ENCODE measurements at places on chromosomes 1 and 21.

- no peak for DNase-seq
Observed at GRCh38 chr1:247415423-247416361, at the start of gene NLRP3. Gene NLRP3, plus strand, starts transcription at chr1:247416173. Its CDS starts 2,628 bp downstream, at chr1:247418801.

DNA sequence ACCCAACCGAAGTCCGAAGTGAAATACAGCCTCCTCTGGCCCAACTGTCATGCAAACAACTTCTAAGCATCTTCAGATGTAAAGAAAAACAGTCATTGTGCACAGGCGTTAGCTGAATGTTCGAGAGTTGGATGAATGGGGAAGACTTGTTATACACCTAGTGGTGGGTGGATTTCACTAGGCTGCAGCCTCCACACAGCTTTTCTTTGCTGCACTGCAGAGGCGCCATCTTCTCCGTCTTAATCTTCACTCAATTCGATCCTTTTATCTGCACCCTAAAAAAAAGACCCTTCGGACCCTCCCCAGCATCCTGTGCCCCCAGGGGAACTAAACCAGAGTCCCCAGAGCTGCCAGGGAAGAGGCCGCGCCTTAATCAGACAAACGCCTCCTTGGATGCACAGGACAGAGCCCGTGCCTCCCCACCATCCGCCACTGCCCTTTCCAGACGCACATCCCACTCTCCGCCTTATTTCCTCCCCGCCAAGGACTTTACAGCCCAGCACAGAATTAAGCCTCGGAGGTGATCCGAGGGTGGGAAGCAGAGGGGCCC lies 1.4 kb downstream of the APP start:
- peak; percentile 14 for DNase-seq

GRCh38 chr1:157523774-157524493 lies 28.4 kb downstream of the FCRL5 start:
- no peak for DNase-seq

DNA sequence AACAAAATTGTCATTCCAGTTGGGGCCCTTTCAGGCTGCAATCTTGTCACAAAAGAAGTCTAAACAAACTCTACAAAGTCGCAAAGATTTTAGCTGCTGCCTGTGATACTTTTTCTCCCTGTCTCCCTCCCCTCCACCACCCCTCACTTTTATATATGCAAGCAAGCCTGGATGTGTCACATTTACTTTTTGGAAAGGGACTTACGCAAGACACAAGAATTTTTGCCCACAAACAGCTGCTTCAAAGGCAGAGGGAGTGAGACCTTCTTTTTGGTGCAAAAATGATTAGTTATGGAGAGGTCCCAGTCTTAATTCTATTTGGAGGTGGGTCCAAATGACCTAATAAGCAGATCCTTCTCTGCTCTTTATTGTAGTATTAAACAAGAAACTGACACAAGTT lies 22.9 kb upstream of the RALGPS2 start:
- DNase-seq = no peak

GRCh38 chr1:63255153-63255552 lies 67.2 kb upstream of the FOXD3 start:
- no peak for DNase-seq

DNA sequence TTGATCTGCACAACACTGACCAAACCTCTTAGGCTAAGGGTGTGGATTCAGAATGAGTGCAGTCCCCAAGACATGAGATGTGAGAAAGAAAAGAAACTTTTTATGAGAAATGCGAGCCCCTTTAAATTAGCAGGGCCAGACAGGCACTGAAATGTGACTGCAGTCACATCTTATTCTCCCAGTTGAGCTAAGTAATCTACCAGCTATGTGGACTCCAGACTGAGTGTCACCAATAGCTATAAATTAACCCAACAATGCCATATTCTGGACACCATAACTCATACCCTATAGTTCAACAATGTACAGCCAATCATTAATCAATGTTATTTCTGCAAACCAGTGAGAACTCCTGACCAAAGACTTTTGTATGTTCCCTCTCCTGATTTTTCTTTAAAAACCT lies 153.2 kb downstream of the COQ8A start:
- no peak for DNase-seq

DNA sequence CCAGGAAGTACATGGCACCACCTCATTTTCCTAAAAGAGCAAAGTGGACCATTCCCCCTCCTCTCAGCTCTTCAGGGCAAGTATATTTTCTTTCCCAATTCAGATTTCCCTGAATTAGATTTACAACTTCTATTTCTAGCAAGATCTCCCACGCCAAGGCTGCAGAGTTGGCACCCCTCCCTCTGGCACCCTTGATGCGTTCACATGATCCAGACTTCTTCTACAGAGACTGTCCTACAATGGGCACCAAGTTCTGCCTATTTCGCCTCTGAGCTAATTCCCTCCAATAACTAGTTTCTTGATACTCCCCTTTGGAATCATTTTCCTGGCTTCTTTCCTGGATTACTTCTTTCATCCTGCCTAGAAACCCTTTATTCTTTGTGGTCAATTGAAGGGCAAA lies 122.0 kb downstream of the CDC7 start:
- no peak for DNase-seq

DNA sequence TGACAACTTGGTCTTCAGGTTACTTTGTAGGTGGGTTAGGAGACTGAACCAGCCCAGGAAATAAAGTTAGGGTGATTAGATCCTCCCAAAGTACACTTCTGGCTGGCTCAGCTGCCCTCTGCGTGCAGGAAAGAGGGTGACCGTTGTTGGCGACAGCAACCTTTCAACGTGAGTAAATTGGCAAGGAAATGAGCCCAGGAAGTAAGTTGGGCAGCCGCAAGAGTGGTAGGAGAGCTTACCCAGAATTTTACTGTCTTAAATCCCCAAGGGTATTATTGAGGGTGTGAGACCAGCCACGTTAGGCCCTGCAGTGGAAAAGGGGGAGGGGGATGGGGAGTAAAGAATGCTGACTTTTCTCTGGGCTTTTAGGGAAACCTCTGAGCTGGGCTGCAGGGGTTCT lies 1.6 kb downstream of the TENT5C start:
- no peak for DNase-seq

DNA sequence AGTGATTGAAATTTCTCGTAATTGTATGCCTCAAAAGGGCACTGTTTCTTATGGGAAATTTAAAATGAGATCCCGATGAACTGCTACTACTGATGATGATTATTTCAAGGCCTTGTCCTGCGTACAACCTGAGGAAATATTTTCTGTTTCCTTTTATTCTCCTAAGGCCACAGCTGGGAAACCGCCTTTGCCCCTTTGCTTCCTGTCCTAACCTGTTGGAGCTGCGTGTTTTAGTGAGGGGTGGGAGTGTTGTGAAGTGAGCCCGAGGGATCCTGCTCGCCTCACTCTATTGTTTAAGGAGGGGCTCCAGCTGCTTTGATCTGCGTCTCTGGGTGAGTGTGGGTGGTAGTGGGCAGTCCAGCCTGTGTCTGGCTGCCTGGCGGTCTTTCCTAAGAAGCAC lies 14.4 kb downstream of the LAMC2 start:
- no peak for DNase-seq

DNA sequence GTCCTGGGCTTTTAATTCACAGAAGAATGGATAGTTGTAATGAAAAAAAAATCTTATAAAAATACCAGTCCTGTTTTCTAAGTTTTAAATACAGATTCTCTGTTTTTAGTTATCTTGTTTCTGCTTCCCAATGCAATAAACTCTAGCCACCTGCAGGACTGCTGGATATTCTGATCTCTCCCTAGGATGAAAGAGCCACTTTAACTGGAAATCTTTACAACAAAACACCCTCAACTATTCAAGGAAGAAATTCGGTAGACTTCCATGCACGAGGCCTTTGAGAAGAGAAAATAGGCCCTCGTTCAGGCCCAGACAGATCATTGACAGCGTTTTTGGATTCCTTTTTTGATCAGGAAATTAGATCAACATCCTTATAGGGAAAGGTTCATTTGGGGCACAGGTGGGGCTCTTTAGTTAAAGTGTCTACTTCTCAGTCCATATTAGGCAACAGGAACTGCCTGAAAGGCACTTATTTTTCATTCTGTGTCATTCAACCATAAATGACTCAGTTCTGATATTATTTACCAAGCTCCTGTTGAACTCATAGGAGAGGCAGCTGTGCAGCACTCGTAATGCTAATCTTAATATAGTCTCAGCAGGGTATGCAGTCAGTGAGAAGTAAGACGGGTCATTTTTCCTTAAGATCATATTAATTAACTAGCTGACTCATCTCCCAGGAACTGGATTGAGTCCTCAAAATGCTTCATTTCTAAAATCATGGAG lies 71.1 kb upstream of the ERRFI1 start:
- DNase-seq = no peak

- no peak for DNase-seq
Observed at GRCh38 chr1:113784104-113784779, 25.0 kb upstream of the PHTF1 start.

- peak; percentile 68 for DNase-seq
Observed at GRCh38 chr1:18926315-18927081, 24.1 kb upstream of the ALDH4A1 start.

DNA sequence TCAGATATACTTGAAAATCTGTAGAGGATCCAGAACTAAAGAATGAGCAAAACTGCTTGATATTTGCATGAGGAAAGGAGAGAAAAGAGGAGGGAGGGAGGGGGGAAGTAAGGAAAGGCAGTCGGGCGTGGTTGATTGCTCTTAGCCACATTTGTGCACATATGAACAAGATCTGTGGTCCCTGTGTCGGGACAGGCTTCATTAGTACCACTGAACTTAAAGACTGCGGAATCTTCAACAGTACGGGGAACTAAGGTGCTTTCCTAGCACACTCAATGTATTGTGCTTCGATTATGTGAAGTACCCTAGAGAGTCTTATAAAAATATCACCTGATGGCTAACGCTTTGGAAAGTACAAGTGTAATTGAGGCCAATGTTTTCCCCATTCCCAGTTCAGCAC lies 59.9 kb downstream of the ZBTB18 start:
- DNase-seq = no peak

DNA sequence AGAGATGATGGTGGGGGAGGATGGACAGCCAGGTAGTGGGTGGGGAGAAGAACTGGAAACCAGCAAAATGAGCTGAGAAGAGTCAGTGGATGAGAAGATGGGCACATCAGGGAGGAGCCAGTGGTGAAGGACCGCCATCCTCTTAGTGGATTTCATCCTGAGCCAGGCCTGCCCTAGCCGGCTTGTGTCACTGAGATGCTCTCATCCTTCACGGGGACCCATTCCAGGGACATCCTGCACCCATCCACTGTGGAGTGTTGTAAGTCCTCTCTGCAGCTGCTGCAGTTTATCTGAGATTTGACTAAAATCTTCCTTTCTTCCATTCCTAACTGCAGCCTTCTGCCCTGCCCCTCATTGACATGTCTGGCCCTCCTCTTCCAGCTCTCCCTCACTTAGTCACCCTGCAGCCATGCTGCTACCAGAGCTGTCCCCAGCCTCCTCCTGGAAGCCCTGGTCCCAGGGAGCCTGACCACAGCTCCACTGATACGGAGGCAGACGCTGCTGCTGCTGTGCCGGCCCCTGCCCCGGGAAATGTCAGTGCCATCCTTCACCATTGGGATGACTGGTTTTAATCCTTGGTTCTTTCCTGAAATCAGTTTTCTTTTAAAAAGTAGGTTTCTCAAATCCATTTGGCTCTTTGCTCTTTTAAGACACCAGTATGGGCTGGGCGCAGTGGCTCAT lies 33.2 kb downstream of the STUM start:
- DNase-seq = no peak

DNA sequence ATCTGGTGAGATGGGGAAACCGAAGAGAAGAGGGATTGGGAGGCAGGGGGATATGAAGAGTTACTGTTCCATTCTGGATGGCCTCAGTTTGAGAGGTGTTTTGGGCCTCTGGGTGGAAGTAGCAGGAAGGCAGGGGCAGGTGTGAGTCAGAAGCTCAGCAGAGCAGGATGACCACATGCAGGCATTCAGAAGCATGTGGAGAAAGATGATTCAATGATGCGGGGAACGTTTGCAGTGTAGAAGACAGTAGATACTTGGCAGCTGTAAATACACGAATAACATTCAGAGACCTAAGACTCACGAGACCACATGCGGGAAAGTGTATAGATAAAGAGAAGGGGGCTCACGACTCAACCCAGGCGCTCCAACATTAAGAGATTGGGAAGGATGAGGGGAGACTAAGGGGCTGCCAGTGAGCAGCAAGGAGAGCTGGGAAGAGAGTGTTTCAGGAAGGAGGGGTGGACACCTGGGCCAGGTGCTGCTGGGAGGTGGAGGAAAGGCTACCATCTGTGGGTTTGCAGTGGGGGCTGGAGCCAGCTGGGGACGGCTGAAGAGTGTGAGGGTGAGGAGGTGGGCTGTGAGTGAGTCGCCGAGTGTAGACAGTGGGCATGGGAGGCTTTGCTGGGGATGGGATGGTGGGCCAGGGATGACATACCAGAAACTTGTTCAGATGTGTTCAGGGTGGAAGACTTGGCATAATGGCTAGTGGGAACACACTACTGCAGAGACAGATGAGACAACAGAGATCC lies 5.8 kb upstream of the EPS8L3 start:
- DNase-seq = no peak

GRCh38 chr1:96643519-96643918 lies 78.1 kb upstream of the PTBP2 start:
- no peak for DNase-seq

DNA sequence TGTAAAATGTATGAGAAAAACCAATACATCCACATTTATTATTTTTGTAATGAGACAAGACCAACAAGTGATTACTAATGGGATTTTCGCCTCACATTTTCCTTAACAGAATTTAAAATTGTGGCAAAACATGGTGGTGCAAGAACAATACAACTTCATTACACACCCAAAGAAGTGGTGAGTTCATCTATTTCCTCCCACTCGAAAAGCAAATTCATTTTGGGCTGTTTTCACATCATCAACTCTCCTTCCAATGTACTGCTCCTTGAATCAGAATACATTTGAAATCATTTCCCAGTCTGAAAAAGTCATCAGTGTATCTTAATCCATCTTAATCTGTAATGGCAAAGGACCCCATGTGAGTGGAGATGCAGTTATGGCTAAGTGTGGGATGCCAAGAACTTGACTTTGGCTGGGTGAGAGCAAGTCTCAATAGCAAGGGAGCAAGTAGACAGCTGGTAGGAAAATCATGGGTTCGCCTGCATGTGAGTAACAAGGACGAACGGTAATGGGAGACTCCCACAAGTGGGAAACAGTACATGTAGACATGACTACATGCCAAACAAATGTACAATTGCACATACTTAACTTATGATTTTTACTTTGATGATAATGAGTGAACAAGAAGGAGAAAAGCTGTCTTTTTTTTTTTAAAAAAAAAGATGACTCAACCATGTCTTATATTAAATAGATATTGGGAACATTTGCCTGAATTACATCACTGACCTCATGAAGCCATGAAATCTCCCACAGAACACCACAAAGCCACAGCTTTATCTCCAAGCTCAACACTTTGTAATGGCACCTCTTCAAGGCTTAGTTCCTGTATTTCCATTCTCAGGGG lies 46.0 kb downstream of the RUNX1 start:
- no peak for DNase-seq

- no peak for DNase-seq
Observed at GRCh38 chr1:162946701-162947100, 85.7 kb upstream of the CCDC190 start.

DNA sequence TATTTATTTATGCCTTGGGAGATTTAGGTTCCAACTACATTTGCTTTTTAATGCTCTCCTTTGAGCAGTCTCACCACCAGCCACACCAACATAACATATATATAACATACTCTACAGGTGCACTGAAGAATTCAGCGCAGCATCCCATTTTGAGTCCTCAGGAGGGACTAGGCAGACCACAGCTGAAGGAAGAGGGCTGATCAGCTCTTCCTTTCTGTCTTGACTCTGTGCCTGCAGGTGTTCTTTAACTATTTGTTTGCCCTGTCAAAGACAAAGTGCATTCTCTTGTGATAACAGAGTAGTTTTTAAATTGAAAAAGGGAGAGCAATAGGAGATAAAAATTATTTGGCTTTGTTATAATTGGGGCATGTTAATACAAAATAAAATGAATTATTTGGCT lies 17.0 kb downstream of the HIPK1 start:
- no peak for DNase-seq

GRCh38 chr1:25732821-25733220 lies 67.2 kb upstream of the SELENON start:
- no peak for DNase-seq
